ENCODE measurements at places on chromosomes 6 and 20.

DNA sequence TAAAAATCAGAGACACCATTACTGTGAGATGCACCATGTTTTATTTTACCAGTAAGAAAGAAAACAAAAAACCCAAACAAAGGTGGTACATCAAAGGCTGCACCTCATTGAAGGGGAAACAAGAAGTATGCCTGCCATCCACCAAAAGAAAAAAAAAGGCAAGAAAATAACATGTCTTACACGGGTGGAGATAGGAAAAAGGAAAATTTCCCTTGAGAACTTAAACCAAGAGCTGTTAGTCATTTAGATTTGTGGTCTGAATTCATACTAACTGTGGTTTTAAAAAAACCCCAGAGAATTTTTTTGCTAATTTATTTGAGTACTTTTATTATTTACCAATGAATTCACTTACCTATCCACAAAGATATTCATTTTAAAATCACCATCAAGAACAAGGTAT, 144.0 kb downstream of the LRRC1 start:
- DNase-seq, result no peak

GRCh38 chr6:4280707-4281106, 145.3 kb upstream of the ECI2 start:
- no peak for DNase-seq

GRCh38 chr6:31114970-31115849, 610 bp downstream of the PSORS1C1 start:
- no peak for DNase-seq

DNA sequence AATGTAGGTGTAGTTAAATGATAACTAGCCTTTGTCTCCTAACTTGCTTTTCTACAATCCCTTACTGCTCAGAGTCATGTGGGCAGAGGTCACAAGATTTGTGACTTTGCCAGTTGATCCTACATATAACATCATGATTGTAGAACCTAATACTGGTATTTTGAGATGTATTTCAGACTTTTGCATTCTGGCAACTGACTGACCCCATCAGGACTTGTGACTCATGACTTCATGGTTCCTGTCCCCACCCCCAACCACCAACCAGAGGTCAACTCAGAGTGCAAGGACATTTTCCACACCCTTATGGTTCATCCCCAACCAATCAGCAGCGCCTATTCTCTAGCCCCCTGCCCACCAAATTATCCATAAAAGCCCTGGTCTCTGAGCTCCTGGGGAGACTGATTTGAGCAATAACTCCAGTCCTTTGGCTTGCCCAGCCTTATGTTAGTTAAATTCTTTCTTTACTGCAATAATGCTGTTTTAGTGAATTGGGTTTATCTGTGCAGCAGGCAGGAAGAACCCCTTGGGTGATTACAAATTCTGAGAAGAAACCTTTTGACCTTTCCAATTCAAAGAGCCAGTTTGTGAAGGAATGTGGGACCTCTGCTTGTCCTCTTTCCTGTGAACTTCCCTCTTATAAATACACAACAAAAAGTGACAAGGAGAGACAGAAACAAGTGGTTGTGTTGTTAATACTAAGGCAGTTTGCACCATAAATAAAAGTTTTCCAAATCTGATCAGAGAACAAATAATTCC, 588.7 kb downstream of the UTRN start:
- DNase-seq, result no peak

DNA sequence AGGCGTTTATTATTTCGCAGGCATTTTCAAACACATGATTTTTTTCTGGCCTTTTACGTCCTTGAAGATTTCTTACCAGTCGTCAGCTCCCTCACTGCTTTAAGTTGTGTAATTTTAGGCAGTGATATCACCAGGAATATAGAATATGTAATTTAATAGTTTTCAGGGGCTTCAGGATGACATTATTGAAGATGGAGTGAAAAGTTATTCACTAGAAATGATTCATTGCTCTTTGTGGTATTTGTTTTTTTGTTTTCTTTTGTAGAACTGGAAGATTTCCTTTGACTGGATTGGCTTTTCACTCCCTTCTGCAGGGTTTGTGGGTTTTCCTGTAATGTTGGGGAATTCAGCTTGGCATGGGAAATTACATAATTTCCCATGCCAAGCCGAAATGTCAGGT, 2.0 kb downstream of the LRRC1 start:
- DNase-seq, result no peak

- no peak for DNase-seq
Observed at GRCh38 chr6:157715728-157716164, 107.3 kb upstream of the SNX9 start.

GRCh38 chr6:8193541-8193940, 91.2 kb upstream of the EEF1E1 start:
- no peak for DNase-seq

- DNase-seq, result no peak
Observed at GRCh38 chr20:25547999-25548398, 37.3 kb downstream of the NINL start.

GRCh38 chr6:32074996-32075532, 34.1 kb downstream of the TNXB start:
- DNase-seq, result no peak

DNA sequence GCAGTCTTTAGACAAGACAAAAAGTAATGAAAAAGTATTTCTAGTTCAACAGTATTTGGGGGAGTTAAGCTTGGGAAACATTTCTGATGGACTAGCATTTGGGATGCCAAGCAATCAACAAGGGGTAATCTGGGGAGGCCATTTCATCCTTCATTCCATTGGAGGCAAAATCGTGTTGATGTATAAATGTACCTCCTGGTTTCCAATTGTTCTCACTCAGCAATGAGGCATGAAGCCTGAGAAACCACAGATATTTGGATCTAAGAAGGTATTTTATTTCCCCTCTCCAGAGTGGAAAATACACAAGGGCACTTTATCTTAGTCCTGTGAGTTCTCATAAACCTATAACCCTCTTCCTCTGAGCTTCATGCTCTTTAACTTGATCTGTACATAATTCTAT, 68.2 kb downstream of the TBX18 start:
- no peak for DNase-seq

DNA sequence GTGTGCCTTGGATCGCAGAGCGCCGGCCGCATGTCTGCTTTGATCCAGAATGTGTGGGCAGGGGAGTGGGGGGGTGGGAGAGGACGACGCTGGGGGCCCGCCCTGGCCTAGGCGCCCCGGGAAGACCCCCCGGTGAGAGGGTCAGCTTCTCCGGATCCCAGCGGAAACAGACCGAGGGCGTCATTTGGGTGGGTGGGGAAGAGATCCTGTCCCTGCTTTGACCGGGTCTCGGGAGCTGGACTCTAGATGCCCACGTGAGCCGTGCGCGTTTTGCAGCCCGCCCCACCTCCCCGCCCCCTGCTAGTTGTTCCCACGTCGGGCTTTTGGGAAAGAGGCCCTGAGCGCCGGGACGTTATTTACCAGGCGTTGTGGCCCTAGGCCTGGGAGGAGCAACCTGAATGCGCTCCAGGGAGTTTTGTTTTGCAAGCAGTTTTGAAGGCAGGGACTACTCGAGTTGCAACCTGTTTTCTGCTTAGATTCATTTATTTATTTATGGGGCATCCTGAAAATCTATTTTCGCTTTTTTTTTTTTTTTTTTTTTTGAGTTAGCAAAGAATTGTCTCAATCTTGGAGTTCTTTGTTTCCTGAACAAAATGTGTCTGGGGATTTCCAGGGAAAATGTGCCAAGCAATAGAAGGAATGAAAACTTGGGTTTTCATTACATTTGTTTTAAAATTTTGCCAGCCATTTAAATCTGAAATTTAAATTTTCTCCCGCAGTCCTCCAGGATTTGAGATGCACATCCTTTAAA, 1.6 kb downstream of the DSP start:
- no peak for DNase-seq

GRCh38 chr6:108222504-108222903, 38.3 kb downstream of the SNX3 start:
- no peak for DNase-seq

GRCh38 chr6:56314683-56315523, 67.5 kb upstream of the COL21A1 start:
- DNase-seq, result peak; percentile 11

- DNase-seq, result no peak
Observed at GRCh38 chr20:24488800-24489175, 19.4 kb downstream of the SYNDIG1 start.

- DNase-seq, result no peak
Observed at GRCh38 chr6:170243791-170244291, 47.0 kb downstream of the DLL1 start.

DNA sequence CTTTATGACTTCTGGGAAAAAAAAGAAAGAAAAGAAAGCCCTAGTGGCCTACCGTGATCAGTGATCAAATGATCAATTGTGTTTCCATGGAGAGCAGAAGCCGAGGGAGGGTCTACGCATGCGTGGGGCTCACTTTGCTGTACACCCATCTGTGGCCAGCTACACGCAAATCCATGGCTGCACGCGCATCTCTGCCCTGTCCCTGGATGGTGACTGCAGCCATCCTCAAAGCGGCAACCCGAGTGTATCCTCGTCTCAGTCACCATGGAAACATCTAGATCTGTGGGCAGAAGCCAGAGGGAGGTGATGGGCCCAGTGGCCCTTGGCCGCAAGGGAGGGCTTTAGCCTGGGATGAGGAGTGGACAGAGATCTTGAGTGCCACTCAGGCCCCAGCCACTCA, 785 bp upstream of the ULBP3 start:
- no peak for DNase-seq

DNA sequence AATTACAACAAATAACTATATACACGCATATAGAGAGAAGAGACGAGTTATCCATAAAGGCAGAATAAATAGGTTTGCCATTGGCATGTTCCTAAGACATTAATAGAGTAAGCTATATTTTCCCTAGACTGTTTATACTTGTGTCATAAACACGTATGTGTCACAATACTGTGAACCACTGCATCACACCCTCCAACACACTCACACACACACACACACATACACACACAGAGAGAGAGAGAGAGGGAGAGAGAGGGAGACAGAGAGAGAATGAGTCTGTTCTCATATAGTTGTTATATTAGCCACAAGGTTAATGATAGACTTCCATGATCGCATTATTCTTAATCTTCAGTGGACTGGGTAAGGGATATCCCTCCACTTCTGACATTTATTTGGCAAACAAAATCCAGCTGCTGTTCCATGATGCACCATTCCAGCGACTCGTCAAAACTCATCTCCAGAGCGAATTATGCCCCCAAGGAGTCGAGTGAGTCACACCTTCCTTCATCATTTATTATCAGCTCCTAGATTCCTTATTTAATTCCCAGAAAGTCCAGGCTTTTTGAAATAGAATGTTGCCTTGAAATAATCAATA, 82.8 kb upstream of the HIVEP1 start:
- DNase-seq, result no peak

GRCh38 chr6:15102241-15102640, 143.6 kb upstream of the JARID2 start:
- DNase-seq, result no peak

GRCh38 chr20:50916257-50916656, 15.0 kb downstream of the ADNP start:
- DNase-seq, result no peak

- DNase-seq, result no peak
Observed at GRCh38 chr20:38812182-38812581, 6.7 kb downstream of the PPP1R16B start.

DNA sequence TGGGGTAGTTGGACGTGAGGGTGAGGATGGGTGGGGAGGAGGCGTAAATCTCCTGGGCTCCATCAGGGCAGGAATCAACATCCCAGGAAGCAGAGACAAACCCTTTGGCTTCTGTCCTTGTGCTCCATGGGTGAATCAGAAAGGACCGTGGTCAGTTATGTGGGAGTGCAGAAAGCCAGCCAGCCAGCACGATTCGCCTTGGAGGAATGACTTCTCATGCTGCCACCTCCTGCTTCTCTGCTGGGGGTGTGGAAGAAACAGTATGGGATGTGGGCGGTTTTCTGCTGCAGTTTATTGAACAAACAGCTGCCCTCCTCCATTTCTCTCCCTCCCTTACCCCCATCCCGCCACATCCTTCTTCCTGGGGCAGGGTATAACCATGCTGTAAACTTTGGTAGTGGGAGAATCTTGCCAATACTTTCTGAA, 214.5 kb downstream of the SOX4 start:
- DNase-seq, result peak; percentile 50

GRCh38 chr6:74199215-74199915, 503.4 kb downstream of the CD109 start:
- DNase-seq, result no peak

DNA sequence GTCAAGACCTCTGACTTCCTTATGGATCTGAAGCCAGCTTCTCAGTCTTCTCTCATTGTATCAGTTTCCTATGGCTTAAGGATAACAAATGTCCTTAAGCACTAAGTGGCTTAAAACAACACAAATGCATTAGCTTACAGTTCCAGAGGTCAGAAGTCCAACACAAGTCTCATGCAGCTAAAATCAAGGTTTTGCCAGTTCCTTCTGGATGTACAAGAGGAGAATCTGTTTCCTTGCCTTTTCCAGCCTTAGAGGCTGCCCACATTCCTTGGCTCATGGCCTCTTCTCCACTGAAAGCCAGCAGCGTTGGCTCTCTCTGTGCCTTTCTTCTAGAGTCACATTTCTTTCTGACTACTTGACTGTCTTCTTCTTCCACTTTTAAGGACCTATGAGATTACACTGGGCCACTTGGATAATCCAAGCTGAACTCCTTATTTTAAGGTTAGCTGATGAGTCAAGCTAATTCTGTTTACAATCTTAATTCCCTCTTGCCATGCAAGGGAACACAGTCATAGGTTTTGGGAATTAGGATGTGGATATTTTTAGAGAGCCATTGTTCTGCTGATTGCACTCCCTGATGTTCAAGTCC, 179.0 kb downstream of the BCAS1 start:
- DNase-seq, result no peak

GRCh38 chr20:35738410-35739179, 3.5 kb downstream of the RBM39 start:
- no peak for DNase-seq

- DNase-seq, result no peak
Observed at GRCh38 chr6:98944598-98945081, 3.1 kb downstream of the FBXL4 start.

DNA sequence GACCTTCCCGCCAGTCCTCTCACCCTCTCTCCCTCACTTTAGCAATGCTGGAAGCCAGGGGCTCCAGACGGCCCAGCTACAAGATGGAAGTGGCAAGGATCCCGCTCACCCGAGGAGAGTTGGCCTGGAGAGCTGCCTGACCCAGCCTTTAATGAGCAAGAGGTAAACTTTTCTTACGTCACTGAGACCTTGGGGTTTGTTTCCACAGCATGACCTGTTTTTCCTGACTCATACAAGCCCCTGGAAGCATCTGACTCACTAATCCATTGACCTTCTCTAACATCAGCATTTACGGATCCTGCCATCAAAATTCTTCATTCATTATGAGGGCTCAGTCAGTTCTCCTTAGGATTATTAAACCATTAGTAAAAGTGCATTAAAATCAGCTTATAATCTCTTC, 120.4 kb downstream of the MYLK4 start:
- no peak for DNase-seq

DNA sequence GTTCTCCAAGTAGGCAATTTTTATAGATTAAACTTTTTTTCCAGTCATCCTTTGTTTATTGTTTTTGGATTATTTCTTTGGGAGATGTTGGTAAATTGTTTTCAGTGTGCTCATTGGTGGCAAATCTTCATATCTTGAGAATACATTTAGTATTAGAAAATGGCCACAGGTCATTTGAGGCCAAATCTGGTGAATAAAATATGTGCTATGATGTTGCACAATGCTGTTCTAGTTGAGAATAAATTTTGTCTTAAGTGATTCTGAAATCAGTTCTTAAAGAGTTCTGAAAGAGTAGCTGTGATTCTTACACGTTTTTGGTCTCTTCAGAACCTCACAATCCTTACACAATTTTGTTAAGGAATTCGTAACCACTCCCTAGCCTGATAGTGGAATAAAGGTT, 20.1 kb downstream of the CDKAL1 start:
- no peak for DNase-seq

GRCh38 chr6:1127129-1127528, 184.8 kb upstream of the FOXQ1 start:
- DNase-seq, result no peak

- DNase-seq, result no peak
Observed at GRCh38 chr6:151292974-151293687, 53.4 kb downstream of the AKAP12 start.

All from DND-41 (cell line).